ENCODE measurements at places on chromosomes 7 and 10. TPM values are rescaled to one million over a fixed set of nuclear protein-coding genes. Genes with fewer than 3 reads are reported as not detected.
A peak's percentile ranks its signal among the peaks of the same experiment; 100 is the strongest.

DNA sequence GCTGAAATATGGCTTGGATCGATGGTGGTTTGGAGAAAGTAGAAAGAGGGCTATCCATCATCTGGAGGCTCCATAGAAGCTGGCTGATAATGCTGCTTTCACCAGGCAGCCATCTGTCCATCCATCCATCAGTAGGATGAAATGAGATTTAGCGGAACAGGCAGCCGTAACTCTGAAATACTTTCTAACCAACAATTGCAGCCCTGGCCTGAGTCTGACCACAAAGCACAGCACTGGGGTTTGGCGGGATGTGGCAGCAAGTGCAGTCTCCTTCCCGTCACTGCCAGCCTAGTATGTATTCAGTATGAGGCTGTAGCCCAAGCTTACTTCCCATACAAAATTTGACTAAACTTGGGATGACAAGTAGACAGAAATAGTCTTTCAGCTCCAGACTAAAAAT lies 38.0 kb downstream of the R3HCC1L start:
- DNase-seq = no peak

- no peak for DNase-seq
Measured at GRCh38 chr7:108419961-108420908, 36.0 kb downstream of the NRCAM start.

GRCh38 chr10:95264227-95265051 lies 26.4 kb downstream of the PDLIM1 start:
- peak; percentile 94 for DNase-seq

KAZALD1 gene
- total RNA-seq = 4.0 TPM

CTNNA3 gene
- total RNA-seq = not detected

Data from bronchial epithelial cell (primary cell).